ENCODE measurements at places on chromosomes 12 and 14.
A peak's percentile ranks its signal among the peaks of the same experiment; 100 is the strongest.

DNA sequence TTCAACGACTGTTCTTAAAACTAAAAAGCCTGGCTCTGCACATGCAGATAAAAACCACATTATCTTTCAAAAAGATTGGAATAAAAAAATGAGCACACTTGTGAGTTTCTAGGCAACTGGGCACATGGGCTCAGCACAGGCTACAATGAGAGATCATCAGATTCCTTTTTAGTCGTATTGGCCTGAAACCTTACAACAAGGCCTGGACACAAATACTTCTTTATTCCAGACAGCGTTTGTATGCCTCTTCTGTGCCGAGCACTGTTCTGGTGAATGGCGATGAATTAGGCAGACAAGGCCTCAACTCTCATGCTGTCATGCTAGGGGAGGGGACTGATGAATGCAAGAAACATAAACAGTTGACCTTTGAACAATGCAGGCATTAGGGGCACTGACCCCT, 463.0 kb downstream of the AACS start:
- DNase-seq, result no peak

DNA sequence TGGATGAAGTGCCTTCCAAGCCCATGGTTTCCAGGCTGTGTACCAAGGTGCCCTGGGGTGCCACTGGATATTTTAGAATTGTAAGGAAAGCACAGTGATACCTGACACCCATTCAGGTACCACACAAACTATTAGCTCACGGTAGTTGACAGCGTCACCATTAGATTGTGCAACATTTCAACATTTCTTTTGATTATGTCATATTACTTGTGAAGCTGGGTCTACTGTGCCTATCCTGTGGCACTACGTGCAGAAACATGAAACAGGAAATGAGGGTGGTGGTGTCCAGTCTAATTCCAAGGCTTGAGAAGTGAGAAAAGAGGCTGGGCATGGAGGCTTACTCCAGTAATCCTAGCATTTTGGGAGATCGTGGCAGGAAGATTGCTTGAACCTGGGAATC, 75.5 kb upstream of the CPM start:
- DNase-seq, result peak; percentile 53

- no peak for DNase-seq
These were observed 17.0 kb downstream of the NCOR2 start for GRCh38 chr12:124550123-124551089.

GRCh38 chr12:84732828-84733340, 179.7 kb downstream of the SLC6A15 start:
- DNase-seq, result no peak

- DNase-seq, result peak; percentile 85
These were observed 122.7 kb upstream of the MDM1 start for GRCh38 chr12:68454892-68455291.

GRCh38 chr14:24258548-24259265, 4.3 kb downstream of the TGM1 start:
- no peak for DNase-seq

GRCh38 chr14:88765130-88765529, 27.6 kb downstream of the EML5 start:
- DNase-seq, result no peak

DNA sequence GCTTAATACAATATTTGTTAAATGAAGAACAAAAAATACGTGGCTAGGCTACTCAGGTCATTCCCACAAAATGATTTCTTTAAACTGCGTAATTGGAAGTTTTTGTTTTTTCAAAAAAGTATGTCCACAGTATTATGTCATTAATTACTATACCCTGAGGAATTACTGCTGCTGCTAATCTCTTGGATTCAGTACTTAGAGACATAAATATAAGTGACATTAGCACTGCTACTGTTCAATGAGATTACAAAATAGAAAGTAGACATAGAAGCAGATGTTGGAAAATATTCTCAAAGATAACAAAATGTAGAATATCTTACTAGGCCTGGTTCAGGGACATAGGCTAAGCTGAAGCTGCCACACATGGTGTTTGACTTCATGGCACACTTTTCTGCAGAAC, 36.3 kb downstream of the HMGA2 start:
- no peak for DNase-seq

GRCh38 chr12:32801269-32801980, 45.7 kb upstream of the YARS2 start:
- DNase-seq, result no peak

- DNase-seq, result no peak
These were observed 6.8 kb upstream of the AEBP2 start for GRCh38 chr12:19432309-19433170.

- no peak for DNase-seq
These were observed 77.6 kb upstream of the DACT1 start for GRCh38 chr14:58560208-58560607.

- DNase-seq, result peak; percentile 92
These were observed 15.2 kb upstream of the PLEKHG6 start for GRCh38 chr12:6295094-6295811.

- no peak for DNase-seq
These were observed 22.8 kb downstream of the TMEM19 start for GRCh38 chr12:71708658-71709057.

DNA sequence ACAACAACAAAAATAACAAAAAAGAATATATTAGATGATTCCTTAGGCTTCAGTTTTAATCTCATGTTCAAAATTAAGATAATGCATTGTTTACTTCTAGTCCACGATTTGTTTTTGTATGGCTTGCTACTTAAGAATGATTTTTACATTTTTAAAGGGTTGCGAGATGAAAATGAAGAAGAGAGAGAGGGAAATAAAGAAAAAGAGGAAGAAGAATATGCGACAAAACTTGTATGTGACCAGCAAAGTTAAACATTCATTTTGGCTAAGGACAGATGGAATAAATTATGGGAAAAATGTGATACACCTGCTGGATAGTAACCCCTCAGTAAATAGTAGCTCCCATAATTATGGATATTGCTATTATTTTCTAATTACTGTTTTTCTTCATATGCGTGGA, 1.2 kb upstream of the GIT2 start:
- no peak for DNase-seq

DNA sequence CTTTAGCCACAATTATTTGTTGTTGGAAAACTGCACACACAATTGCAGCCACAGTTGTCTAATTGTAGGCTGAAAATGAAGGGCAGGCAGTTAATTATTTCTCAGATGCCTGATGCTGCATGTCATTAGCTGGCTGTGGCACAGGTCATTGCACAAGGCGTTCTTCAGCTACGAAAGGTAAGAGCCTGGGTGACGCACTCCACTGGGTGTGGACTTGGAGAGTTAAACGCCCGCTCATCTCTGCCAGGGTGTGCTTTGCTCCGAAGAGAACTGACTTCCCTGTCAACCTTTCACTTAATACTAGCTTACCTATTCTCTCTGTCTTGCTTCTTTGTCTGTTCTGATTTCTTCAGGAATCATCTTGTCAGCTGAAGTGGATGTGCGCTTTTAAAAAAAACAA, 91.4 kb upstream of the CPM start:
- no peak for DNase-seq

GRCh38 chr12:57225680-57226210, 3.8 kb upstream of the SHMT2 start:
- no peak for DNase-seq
